Activated CD4-positive, alpha-beta T cell treated with anti-CD3 and anti-CD28 coated beads, Interleukin-2, amount 50 U/mL, for 24 hours (primary cell): ENCODE measurements at places on chromosomes 12 and 14.

DNA sequence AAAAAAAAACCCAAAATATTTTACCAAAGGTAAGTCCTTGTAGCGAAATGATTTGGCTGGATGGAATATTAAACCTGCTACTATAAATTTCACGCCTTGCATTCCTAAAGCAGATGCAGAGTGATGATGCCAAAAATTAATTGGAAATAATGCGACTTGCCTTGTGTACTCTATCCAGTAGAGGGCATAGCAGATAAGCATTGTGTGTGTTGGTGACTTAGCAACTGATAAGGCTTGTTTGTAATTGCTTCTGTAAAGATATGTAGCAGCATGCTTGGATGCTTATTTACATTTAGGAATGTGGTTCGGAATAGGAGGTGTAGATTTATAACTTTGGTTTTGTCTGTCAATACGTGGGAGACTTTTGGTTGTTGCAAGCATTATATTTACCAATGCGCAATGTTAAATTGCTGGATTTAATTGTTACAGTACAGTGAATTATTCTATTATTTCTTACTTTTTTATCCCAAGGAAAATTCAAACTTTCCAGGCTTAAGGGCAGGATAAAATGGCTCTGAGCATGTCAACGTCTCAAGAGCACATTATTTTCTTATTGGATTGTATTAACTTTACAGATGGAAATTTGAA is 80.5 kb downstream of the TMEM260 start:
- DNase-seq: no peak

- no peak for DNase-seq
Measured at GRCh38 chr12:123954647-123955350, 17.8 kb downstream of the CCDC92 start.

DNA sequence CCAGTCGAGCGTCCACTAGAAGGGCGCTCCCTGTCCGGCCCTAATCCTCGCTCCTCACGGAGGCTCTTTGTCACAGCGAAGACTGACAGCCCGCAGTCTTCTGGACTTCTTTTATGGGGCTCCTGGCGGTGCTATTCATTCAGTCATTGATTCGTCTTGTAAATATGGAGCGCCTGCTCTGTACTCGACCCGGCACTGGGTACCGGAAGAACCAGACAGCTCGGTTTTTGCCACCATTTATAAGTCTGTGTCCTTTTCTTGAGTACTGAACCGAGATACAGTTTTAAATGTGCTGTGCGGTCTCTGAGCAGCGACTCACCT is 570 bp downstream of the DMAC2L start:
- no peak for DNase-seq

- no peak for DNase-seq
Measured at GRCh38 chr12:3802721-3803120, 49.8 kb upstream of the CRACR2A start.

- DNase-seq: no peak
Measured at GRCh38 chr12:1130571-1130970, 139.5 kb downstream of the ERC1 start.

- DNase-seq: peak; percentile 50
Measured at GRCh38 chr14:76876076-76876475, 49.9 kb downstream of the LRRC74A start.

GRCh38 chr12:118649765-118650585 is 273.6 kb downstream of the SUDS3 start:
- DNase-seq: no peak

DNA sequence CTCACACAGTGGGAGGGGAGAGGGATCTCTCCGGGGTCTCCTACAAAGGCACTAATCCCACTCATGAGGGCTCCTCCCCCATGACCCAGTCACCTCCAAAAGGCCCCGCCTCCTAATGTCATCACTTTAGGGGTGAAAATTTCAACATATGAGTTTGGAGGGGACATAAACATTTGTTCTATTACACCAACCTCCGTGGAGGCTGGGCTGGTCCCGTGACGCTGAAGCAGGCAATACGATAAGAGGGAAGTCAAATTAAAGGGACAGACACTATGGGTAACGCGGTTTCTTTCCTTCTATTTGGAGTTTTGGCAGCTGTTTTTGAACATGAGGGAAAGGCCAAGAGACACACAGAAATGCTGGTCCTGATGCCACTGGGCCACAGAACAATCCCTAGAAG is 175.7 kb upstream of the VASH1 start:
- DNase-seq: no peak

GRCh38 chr14:32304296-32304695 is 24.8 kb upstream of the AKAP6 start:
- DNase-seq: no peak

GRCh38 chr12:55816881-55817344 is 611 bp downstream of the SARNP start:
- DNase-seq: no peak

DNA sequence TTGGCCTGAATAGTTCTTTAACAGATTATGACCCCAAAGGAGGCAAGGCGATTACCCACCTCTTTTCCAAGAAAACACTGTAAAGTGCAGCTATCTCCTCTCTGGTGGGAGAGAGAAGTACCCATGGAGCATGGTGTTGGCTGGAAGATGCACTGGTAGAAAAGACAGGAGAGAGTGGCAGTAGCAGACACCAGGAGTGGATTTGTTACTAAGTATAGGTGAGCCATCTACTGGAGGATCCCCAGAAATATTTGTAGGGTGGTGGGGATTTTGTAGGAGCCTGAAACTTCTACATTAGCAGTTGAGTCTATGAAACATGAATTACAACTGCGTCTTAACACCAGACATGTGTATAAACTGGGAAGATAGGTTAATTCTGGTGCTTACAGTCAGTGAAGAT is 148.0 kb downstream of the SLC38A4 start:
- DNase-seq: no peak

- no peak for DNase-seq
Measured at GRCh38 chr12:83470749-83471148, 784.0 kb downstream of the TMTC2 start.

DNA sequence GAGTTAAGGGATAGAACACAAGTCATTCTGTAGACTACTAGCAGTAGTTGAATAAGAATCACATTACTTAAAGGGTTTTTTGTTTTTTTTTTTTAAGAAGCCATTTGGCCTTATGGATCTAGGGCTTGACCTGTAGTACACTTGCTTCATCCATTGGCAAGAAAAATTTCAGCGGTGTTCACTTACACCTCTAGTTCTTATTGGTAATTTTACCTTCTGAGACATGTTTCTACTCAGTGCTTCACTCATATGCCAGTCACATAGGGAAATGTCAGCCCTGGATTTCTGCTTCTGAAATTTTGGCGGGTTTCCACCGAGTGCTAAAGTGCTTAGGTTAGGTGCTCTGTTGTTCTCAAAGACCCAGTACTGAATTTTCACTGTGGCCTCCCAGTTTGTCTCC is 72.9 kb downstream of the FRMD6 start:
- no peak for DNase-seq
